IPS DF 6.9 (cell line): ENCODE measurements at places on chromosomes 6 and 20.

GRCh38 chr20:21265261-21266190 lies 37.6 kb upstream of the XRN2 start:
- no peak for DNase-seq

DNA sequence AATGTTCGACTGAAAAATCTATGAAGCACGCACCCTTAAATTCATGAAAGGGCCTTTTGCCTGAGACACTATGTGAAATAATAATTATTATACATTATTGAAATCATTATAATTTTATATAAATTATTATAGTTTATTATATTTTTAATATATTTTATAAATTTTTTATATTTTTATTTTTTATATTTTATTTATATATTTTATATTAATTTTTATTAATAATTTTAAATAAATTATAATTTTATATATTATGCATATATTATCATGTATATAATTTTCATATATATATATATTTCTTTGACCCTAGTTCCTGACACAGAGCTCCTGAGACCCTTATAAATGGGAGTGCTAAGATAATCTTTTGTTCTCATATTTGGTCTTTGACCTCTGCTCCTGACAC lies 13.5 kb downstream of the NCR2 start:
- DNase-seq, result no peak

- DNase-seq, result no peak
Observed at GRCh38 chr6:62367601-62368000, 81.6 kb upstream of the KHDRBS2 start.

GRCh38 chr20:13009682-13010406 lies 1.1 kb downstream of the SPTLC3 start:
- DNase-seq, result no peak

DNA sequence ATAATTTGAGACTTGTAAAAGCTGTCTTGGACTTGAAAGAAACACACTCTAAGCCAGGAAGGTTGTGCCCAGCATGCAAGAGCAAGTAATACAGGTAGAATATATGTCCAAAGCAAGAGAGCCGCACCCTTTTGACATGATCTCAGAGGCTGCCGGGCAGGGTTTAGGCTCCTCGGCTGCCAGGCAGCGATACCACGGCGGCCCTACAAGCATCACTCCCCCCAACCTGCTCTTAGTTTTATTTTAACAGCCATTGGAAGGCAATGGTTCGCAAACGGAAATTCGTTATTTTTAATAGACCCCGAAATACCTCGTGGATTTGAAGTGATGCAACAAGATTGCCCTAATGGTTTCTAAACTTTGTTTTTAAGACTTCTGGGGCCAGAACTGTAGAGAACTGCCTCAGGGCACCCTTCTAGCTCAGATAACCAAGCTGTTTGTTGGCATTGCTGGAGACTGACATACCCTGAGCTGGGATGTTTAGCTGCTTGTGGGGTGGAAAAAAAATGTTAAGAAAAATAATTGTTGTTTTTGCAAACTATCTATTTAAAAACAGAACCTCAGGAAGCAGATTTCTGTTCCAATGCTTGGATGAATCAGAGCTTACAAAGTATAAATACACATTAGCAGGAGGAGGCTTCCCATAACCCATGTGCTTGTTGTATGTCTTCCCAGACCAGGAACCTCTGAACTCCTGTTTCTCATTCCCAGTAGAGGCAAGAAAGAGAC lies 39.0 kb downstream of the JAG1 start:
- DNase-seq, result no peak

DNA sequence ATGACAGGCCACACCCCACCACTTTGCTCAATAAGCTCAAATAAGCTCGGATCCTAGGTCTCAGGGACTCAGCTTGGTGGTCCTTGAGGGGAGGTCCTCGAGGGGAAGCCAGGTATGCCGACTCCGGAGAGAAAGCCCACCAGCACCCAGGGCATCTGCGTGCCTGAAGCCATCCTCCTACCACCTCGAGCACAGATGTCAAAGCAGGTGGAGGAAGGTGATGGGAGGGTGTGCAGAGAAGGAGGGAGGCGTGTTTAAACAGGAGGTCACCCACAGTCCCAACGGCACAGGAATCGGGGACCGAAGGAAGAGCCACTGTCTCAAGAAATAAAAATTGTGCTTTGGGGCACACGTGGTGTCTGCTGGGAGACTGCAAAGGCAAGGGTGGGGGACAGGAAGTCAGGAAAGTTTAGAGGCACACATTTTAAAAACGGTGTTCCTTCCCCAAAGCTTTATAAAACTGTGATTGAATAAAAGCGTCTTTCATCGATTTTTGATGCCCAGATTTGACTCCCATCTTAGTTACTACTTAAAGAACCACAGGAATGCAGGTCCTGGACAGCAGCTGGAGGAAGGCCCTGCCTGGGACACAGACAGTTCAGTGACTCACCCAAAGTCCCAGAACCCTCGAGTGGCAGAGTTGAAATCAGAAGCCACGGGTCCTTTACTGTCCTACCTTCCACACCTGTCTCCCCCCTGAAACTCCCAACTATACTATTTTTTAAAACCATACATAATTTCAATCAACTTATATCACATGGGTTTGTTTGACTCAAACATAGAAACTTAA lies 221.0 kb upstream of the PDE10A start:
- no peak for DNase-seq

- no peak for DNase-seq
Observed at GRCh38 chr6:103675807-103676406, 1183.8 kb downstream of the HACE1 start.

- no peak for DNase-seq
Observed at GRCh38 chr20:61966492-61967244, 99.0 kb downstream of the TAF4 start.

DNA sequence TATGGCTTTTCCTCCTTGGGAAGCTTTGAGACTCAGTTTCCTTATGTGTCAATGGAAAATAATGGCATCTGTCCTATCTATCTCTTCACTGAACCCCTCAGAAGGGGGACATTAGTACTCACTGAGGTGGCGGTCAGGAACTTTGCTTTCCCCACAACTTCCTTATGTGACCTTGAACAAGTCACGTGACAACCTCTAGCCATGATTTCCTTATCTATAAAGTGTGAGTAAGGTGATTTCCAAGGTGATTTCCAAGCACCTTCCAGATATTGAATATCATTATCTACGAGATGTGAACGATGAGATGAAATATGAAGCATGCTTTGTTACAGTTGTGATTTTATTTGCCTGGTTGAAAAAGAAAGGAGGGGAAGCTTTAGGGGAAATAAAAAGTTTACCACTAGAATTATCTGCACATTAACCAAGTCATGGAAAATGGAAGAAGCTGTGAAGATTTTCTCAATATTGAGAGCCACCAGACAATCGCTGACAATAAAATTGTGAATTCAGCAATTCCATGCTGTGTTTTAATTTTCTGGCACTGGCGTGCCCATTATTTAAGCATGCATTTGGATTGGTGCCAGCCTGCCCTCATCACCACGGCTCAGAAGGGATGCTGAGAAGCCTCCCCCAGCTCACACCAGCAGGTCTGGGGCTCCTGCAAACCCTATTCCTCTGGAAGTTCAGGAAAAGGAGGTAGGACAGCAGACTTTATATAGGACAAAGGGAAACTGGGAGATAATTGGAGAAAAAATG lies 255.3 kb downstream of the CD83 start:
- no peak for DNase-seq

- DNase-seq, result no peak
Observed at GRCh38 chr6:454148-454991, 62.8 kb downstream of the IRF4 start.

DNA sequence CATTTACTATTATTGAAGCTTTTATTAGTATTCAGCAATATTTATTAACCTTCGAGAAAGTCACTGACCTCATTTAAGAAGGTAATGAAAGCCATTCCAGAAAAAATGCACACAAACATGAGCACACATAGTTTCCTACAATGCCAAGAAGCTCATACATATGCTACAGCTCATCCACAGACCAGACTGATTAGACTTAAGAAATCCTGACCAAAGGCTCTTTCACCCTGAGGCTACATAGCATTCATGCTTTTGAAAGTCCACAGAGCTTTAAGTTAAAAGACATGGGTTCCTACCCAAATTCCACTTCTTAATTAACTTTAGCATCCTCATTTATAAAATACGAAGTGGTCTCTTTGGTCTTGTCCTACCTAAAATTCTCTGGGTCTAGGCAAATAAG lies 430.4 kb downstream of the TBC1D32 start:
- no peak for DNase-seq

- no peak for DNase-seq
Observed at GRCh38 chr6:50524341-50524740, 189.0 kb upstream of the TFAP2D start.

DNA sequence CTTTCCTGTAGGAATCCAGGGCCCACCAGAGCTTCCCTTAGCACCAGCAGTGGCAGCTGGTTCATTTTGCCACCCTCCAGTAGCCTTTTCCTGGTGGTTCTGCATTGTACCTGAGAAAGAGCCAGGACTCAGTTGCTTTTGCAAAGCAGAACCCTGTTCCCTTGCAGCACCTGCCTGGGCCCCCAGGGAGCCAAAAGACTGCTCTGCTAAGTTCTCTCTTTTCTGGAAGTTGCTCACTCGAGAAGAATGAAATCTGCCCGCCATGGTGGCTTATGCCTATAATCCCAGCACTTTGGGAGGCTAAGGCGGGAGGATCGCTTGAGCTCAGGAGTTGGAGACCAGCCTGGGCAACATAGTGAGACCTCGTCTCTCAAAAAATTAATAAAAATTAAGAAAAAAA lies 24.0 kb downstream of the GHRH start:
- DNase-seq, result no peak

GRCh38 chr20:51543422-51543788 lies 886 bp upstream of the NFATC2 start:
- no peak for DNase-seq

DNA sequence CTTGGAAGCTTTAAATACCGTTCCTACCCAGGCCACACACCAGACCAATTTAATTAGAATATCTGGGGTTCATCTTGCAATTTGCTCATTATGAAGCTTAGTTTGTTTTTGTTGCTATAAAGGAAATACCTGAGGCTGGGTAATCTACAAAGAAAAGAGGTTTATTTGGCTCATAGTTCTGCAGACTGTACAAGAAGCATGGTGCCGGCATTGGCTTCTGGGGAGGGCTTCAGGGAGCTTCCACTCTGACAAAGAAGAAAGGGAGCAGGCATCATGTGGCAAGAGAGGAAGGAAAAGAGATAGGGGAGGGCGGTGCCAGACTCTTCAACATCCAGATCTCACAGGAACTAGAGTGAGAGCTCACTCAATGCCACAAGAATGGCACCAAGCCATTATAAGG lies 73.6 kb downstream of the RNF182 start:
- no peak for DNase-seq

- DNase-seq, result no peak
Observed at GRCh38 chr20:53609491-53610445, 16.1 kb upstream of the ZNF217 start.

GRCh38 chr20:55888685-55889084 lies 116.6 kb downstream of the CBLN4 start:
- no peak for DNase-seq

- peak; percentile 7 for DNase-seq
Observed at GRCh38 chr6:8499540-8499939, 64.2 kb upstream of the SLC35B3 start.

- DNase-seq, result no peak
Observed at GRCh38 chr6:144296973-144297372, 11.8 kb downstream of the UTRN start.

GRCh38 chr6:6711832-6712448 lies 123.4 kb downstream of the LY86 start:
- DNase-seq, result no peak
